Stimulated activated CD8-positive, alpha-beta memory T cell treated with anti-CD3 and anti-CD28 coated beads, Interleukin-15, amount 100 ng/mL, for 4 hours (primary cell): ENCODE measurements at places on chromosomes 2 and 18.

DNA sequence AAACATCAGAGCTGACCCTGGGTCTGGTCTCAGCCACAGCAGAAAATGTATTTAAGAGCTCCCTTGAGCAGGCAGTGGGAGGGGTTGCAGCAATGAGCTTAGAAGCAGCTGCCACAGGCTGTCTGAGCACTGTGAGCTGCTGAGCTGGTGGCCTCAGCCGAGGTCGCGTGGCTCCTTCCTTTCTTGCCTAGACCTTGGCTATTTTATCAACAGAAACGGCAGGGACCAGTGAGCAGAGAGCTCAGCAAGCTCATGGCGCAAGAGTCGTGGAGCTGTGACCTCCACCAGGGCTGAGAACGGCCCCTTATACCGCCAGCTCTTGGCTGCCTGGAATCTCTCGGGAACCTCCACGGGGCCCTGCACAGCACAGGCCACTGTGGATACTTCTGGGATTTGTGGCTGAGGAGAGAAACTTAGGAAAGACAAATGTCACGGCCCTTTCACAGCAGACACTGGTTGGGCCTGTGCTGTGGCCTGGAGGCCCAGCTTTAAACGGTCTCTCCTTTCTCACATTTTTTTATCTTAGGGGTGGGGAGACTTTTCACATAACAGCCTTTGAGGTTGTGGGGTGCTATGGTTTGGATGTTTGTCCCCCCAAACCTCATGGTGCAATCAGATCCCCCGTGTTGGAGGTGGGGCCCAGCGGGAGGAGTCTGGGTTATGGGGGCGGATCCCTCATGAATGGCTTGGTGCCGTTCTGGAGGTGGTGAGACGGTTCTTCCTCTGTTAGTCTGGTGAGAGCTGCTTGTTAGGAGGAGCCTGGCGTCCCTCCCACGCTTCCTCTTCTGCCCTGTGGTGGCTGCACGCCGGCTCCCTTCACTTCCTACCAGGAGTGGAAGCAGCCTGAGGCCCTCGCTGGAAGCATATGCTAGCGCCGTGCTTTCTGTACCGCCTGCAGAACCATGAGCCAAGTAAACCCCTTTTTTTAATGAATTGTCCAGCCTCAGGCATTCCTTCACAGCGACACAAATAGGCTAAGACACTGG lies 1.7 kb downstream of the ALLC start:
- no peak for DNase-seq

- no peak for DNase-seq
These were observed 110.5 kb upstream of the SCG2 start for GRCh38 chr2:223712642-223713041.

- no peak for DNase-seq
These were observed 110.0 kb downstream of the KCNE4 start for GRCh38 chr2:223161873-223162458.

DNA sequence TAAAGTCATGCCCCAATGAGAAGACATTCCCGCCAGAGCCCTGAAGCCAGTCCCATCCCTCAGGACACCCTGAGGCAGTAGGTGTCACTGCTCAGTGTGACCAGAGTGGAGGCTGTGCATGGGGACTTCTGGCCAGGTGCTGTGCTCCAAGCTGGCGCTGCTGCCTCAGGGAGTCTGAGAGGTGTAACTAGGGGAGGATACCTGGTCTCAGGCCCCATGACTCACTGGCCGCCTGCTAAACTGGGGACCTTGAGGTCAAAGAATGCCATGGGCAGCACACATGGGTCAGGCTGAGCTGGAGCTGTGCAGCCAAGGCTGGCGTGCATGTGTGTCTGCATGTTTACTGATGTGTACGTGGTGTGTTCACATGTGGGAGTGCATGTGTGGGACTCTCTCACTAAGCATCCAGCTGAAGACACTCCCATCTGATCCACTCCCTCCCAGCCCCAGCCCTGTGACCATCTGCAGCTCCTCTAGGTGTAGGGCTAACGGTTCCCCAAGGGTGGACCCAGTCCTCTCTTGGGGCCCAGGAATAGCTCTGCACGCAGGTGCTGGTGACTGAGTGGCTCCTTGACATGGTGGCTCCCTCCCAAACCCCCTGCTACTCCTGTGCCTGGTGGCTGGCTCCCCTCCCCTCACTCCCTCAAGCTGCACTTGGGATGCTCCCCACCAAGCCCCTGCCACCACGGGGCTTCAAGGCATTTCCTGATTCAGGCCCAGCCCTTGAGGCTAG lies 16.5 kb downstream of the HS6ST1 start:
- DNase-seq = no peak

DNA sequence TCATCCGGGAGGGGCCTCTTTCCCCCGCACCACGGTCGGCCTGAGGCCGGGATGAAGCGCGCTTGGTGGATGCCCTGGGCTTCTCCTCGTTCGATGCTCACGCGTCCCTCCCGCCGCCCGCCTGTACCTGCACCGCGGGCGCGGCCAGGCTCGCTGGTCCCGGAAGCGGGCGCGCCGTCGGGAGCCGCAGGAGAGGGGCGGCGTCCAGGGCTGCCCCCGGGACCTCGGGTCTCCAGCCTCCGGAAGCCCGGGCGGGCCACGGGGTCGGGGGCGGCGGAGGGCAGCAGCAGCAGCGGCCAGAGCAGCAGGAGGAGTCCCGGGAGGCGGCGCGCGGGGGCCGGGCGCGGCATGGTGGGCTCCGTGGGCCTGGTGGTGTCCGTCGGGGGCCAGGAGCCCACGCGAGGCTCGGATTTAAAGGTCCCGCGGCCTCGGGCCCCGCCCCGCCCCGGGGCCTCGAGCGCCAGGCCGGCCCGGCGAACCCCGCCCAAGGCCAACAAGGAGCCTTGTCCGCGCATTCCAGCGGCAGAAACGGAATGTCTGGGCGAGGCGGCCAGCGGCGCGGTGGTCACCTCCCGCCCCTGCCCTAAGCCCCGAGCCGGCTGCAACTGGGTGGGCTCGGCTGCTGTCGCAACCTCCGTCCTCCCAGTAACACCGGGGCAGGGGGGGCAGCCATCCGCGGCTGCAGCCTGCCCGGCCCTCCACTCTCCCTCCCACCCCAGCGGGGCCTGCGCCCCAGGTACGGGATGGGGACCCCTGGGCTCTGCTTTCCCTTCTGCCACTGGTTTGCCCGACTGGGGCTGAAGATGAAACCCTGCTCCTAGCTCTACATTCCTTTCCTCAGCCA lies at the start of gene MATN3:
TSS of gene MATN3 (minus strand) at position 387 of the 844 bp plus-strand sequence. CDS start at position 350, 37 bp downstream.
- DNase-seq = no peak
